Activated CD4-positive, alpha-beta T cell treated with anti-CD3 and anti-CD28 coated beads, Interleukin-2, amount 10 ng/mL, durations not matched to agents 7 days and 5 days (primary cell): ENCODE measurements at places on chromosomes 3 and 15. TPM values are rescaled to one million over a fixed set of nuclear protein-coding genes. Genes with fewer than 3 reads are reported as not detected.

DNA sequence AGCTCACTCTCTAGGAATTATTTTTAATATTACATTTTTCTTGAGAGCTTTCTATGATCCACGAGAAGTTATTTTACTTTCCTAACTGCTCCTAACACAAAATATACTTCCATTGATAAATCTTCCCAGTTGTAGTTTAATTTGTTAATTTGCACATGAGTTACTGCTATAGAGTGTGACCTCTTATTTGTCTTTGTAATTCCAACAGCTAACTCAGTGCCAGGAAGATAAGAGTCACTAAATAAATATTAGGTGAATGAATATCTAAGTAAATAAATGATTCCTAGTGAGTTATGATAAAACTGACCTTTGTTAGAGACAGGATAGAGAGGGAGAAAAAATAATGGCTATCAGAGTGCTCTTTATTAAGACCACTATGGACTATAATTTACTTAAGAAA lies 319.9 kb downstream of the NAALADL2 start:
- no peak overlapping the region for H3K27ac ChIP-seq
- H3K27me3 ChIP-seq: no peaks in the 10 kb centered on the region
- H3K36me3 ChIP-seq: no peaks in the 10 kb centered on the region
- H3K4me1 ChIP-seq: no peaks in the 10 kb centered on the region
- H3K4me3 ChIP-seq: no peak overlapping the region

SEMA4B gene
- total RNA-seq: 26.7 TPM

- H3K4me1 ChIP-seq: no peaks in the 10 kb centered on the region
- no peaks in the 10 kb centered on the region for H3K27me3 ChIP-seq
- H3K27ac ChIP-seq: no peak overlapping the region
- H3K4me3 ChIP-seq: no peak overlapping the region
- no peaks in the 10 kb centered on the region for H3K36me3 ChIP-seq
These were observed 219.3 kb upstream of the COL8A1 start for GRCh38 chr3:99419116-99419515.

- H3K27me3 ChIP-seq: no peaks in the 10 kb centered on the region
- DNase-seq: no peak
- no peaks in the 10 kb centered on the region for H3K36me3 ChIP-seq
- H3K27ac ChIP-seq: no peak within 1 kb of the TSS
These were observed at the start of gene CHRM5 for GRCh38 chr15:33968224-33968623. Gene CHRM5, plus strand, starts transcription at chr15:33968497. Its CDS starts 94,221 bp downstream, at chr15:34062718.

ANP32A gene
- total RNA-seq: 219 TPM

HYKK gene
- total RNA-seq: 4.7 TPM

DNA sequence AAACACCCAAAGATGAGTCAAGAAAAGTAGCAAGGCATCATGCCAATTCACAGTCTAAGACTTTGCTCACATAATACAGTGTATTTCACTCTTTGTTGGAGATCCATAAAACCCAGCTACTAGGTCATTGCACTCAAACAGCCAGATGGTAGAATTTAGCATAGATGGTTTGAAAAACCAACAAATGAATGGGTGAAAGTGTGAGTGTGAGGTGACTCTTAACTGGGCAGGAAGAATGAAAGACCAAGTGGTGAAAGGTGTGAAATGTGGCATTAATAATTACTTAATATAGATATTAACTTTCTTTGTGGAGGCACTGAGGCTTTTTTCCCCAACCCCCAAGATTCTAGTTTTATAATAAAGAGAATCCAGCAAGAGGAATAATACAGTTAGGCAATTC lies 159.5 kb downstream of the SQOR start:
- no peaks in the 10 kb centered on the region for H3K36me3 ChIP-seq
- H3K4me3 ChIP-seq: no peak overlapping the region
- no peak for DNase-seq
- no peaks in the 10 kb centered on the region for H3K4me1 ChIP-seq

FEZF2 gene
- total RNA-seq: not detected

- no peak overlapping the region for H3K27ac ChIP-seq
- no peak overlapping the region for H3K4me3 ChIP-seq
- H3K4me1 ChIP-seq: peaks cover 47% of the 10 kb centered on the region
- H3K27me3 ChIP-seq: no peaks in the 10 kb centered on the region
- peaks cover 40% of the 10 kb centered on the region for H3K36me3 ChIP-seq
These were observed 89.0 kb downstream of the CHSY1 start for GRCh38 chr15:101162701-101163483.

DNA sequence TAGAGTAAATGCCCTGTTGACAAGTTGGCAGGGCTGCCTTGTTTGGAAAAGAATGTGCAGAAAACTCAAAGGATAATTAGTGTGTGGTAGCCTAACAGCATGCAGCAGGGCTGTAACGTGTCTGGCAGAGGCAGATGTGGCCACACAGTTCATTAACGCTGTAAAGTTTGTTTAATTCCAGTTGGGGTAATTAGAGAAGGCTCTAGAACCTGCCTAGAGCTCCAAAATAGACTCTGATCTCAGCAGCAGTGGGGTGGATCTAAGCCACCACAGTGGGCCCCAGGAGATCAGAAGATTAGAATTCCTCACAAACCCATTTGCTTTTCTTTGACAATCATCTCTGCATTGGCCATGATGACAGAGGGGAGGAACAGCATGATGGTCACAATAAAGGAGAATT lies 65.1 kb upstream of the LEKR1 start:
- no peak for DNase-seq
- peaks cover 15% of the 10 kb centered on the region for H3K4me1 ChIP-seq
- no peaks in the 10 kb centered on the region for H3K27me3 ChIP-seq

DNA sequence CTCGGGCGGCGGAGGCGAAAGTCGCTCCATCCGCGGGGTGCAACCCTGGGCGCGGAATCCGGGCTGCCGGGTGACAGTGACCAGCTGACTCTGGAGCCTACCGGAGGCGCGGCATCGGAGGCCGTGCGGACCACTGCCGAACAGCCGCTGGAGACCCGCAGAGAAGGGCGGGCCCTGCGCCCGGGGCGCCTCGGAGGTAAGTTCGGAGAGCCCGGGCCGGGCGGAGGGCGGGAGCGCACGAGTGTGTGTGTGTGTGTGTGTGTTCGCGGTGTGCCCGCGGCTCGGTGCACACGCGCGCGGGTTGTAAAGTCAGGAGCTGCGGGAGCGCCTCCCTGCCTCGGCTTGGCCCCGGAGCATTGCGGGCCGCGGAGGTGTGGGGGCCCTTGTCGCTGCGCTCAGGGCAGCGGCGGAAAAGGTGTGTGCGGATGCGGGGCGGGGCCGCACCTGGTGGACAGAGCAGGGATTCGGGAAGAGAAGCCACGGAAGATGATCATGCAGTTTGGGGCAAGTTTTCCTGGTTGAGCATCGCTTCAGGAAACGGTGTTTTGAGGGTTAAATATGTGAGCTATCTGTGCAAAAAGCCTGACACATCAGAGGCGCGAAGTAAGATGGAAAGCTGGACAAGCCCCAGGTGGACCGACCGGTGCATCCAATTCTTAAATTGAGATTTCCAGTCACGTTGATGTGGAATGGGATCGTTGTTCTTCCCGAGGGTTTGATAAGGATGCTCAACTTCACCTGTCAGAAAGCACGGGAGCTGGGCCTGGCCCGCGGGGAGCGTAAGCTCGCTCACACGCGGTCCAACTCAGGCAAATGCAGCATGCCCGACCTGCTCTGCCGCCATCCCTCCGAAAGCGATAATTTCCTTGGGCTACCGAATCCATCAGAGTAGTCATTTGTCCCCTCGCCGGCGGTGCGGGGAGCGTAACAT lies 474 bp downstream of the MINAR1 start:
- H3K4me1 ChIP-seq: peaks cover 6% of the 10 kb centered on the region
- peaks cover 72% of the 10 kb centered on the region for H3K27me3 ChIP-seq
- no peak overlapping the region for H3K4me3 ChIP-seq
